Left forelimb (tissue), 1 donor: ENCODE measurements at places on chromosomes 5 and 9.

DNA sequence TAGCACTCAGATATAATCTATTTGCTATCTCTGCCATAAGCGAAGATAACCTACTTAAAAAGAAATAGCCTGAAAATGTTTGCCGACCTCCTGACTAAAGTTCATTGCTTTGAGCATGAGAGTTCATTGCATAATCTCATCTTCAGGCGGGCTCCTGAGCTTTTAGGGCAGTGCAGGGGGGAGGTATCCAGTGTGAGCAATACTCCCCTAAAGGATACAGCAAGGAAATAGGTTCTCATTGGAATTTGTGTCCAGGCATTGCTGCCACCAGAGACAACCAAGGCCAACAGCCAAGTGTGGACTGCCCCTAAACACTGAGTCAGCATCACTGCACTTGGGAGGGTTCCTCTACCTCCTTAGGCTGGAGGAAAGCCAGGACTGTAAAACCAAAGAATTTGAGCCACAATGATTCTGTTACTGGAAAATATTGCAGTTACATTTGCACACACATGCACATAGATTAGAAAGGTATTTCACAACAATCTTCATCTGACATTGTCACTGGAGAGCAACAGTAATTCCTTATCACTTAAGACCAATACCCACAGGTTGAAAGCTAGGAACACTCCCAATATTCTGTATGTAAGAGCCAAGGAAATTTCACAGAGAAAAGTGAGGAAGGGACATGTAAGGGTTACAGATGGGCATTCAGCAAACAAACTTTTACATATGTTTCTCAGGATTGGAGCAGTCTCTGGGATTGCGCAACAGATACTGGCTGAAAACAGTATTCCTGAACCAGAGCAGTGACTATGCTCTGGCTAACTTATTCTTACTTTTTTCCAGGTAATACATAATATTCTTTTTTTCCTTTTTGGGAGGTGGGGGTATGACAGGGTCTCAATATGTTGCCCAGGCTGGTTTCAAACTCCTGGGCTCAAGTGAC is 98.6 kb upstream of the TLE1 start:
- DNase-seq = no peak

DNA sequence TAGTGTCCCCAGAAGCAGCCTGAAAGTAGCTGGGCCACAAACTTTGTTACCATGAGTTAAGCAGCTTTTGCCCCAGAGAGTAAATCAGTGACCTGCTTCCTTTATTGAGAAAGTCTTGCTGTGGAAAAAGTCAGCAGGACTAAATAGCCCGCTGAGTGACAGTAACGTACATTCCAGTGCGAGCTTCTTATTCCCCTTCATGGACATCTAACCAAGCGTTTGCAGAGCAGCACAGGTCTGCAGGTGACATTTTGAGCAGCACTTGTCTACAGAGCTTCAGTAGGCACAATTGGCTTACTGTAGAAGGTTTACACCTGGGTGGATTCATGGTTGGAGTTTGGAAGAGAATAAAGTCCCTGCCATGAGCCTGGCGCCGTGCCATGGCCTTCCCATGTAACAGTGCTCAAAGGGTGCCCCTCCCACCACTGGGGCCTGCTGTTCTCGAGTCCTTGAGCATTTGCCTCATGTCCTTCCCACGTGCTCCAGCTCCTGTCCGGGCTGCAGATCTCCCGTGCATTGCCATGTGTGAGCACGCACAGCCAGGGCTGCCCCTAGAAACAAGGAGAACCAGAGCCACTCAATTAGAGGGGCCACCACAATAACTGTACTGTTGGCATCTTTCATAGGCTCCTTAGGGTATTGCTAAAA is 41.3 kb upstream of the GRHPR start:
- DNase-seq = no peak

DNA sequence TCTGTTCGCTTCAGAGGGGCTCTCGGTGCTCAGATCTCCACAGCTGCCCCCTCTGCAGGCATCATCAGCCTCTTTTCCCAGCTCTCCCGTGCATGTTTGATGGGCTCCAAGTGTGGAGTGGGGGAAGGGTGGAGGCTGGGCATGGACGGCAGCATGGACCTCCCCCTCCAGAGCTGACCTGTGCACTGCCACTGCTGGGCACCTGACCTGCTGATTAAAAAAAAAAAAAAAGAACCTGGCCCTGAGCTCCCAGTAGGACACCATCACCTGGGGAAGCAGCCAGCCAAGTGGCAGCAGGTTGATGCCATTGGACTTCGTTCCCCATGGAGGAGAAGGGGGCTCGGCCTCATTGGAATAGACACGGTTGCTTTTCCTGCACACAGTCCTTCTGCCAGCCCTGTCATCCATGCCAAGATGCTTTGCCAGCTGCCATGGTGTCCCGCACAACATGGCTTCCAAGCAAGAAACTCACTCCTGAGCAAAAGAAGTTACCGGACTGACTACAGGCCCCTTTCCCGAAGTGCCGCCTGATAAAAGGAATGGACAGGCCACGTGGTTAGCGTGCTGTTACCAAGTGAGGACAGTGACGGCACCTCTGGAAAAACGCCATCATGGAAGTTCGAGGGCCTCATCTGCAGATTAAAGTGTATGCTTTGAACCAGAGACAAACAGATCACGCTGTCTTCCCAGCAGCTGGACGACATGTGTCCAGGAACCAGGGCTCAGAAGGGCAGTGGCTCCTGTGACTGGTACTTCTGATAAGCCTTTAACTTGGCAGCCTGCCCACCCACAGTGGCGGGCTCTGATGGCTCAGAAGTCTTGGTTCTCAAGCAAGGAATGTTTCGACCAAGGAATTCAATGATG is 14.7 kb upstream of the BRD3OS start:
- DNase-seq = no peak

- no peak for DNase-seq
Measured at GRCh38 chr5:177371120-177372033, 12.9 kb upstream of the SLC34A1 start.
